ENCODE measurements at places on chromosomes 6 and 20. TPM values are rescaled to one million over a fixed set of nuclear protein-coding genes. Genes with fewer than 3 reads are reported as not detected.

DNA sequence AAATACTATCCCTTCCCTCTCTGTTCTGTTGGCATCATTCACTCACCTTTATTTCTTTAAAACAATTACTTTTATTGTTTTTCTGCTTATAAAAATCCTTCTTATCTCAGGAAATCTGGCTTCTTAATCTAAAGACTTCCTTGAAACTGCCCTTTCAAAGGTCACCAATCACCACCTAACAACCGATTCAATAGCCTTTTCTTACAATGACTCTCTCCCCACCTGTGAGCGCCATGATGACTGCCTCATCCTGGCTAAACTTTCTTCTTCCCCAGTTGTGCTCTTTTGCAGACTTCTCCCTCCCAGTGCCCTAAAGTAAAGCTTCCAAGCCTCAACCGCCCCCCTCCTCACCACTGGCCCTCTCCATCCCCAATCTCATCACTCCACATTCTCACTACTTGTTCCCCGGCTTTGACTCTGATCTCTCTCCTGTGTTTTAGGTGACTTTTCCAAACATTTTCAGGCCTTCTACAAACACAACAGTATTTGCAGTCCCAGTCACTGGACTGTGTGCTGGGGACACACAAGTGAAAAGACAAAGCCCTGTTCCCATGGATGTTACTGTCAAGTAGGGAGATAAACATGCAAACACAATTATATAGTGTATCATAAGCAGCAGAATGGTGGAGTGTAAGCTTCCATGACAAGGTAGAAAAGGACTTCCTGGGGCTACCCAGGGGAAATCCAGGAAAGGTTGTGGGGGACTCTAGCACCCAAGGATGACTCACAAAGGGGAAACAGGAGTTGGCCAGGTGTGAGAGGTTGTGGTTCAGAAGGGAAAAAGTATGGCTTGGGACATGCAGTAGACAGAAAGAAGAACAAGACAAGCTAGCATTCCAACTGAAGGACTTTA, 12.8 kb downstream of the NHSL1 start:
- no peak for DNase-seq

DNA sequence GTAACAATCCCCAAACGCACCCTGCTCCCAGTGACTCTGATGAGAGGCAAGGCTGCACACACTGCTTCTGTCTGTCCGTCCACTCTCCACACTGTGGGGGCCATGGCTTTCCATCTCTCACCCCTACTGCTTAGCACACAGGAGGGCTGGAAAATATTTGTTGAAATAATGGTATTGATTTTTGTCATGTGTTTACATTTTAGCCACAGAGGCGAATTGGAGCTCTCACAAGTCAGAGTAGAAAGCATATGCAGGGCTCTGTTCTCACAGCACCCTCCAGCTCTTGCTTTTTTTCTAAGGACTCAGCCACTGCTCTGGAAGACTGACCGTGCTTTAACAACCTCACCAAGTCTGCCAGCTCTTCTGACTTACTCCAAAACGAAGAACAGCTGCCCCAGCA, 273.8 kb downstream of the GMDS start:
- DNase-seq = no peak

DNA sequence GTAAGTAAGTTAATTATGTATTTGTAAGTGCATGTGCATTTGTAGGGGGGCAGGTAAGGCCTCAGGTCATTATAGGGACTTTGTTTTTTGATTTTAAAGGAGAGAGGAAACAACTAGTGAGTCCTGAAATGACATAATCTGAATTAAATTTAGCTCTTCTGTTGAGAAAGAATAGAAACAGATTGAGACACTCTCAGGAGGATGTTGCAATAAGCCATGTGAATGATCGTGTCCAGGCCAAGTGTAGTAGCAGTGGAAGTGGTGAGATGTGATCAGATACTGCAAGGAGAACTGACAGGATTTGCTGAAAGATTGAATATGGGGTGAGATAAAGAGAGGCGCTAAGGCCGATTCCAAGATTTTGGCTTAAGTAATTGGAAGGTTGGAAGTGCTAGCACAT, 2.6 kb upstream of the CENPW start:
- DNase-seq = no peak

GRCh38 chr6:29447670-29448069, 8.6 kb downstream of the OR10C1 start:
- no peak for DNase-seq

DNA sequence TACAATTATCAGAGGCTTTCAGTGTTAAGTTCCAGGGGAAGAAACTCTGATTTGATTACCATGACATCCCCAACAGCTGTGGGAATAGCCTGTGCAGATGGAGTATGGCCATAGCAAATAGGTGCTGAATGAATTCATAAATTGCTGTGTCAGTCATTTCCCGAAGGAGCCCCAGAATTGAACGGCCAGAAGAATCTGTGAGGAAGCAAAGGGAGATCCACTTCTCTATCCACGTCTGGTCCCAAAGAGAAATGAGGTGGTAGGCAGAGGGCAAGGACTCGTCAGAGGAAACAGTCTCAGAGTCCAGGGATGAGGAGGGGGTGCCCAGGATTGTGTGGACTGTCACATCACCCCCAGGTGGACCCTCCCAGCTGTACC, 3.1 kb upstream of the TAF8 start:
- no peak for DNase-seq

DNA sequence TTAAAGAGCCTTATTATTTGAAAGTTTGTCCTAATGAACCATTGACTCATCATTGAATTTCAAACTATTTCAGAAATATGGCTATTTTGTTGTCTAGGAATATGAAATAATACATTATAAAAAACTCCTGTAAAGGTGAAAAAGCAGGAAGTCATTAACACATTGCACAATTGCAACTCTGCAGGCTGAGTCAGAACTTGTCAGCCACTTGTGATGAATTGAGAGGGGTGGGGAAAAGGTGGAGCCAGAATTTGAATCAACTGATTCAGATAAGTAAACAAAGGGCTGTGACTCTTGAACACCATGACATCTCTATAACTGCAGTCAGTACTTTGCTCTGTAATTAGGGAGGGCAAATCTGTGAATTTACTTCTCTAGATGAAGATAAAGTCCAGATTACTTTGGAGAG, 6.0 kb downstream of the C6orf141 start:
- DNase-seq = no peak

- DNase-seq = no peak
Measured at GRCh38 chr6:169905041-169905807, 153.8 kb downstream of the ERMARD start.

GRCh38 chr6:130885392-130886192, 58.4 kb downstream of the SMLR1 start:
- DNase-seq = no peak

DNA sequence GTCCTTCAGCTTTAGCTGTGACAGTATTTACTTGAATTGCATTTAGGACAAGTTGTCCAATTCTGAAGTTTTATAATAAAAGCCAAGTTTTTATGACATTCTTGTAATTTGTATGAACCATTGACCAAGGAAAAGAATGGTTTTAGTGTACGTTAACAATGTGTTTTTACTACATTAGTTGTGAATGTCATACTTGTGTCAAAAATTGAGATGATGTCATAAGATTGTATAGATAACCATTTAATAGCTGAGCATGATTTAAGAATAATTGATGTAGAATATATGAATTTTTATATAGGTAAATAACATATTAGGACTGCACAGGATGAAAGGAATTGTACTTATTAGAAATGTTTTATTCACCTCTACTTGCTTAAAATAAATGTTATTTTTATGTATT, 102.9 kb downstream of the MACROD2 start:
- DNase-seq = no peak

GRCh38 chr6:53528107-53528506, 16.8 kb downstream of the GCLC start:
- DNase-seq = no peak

DNA sequence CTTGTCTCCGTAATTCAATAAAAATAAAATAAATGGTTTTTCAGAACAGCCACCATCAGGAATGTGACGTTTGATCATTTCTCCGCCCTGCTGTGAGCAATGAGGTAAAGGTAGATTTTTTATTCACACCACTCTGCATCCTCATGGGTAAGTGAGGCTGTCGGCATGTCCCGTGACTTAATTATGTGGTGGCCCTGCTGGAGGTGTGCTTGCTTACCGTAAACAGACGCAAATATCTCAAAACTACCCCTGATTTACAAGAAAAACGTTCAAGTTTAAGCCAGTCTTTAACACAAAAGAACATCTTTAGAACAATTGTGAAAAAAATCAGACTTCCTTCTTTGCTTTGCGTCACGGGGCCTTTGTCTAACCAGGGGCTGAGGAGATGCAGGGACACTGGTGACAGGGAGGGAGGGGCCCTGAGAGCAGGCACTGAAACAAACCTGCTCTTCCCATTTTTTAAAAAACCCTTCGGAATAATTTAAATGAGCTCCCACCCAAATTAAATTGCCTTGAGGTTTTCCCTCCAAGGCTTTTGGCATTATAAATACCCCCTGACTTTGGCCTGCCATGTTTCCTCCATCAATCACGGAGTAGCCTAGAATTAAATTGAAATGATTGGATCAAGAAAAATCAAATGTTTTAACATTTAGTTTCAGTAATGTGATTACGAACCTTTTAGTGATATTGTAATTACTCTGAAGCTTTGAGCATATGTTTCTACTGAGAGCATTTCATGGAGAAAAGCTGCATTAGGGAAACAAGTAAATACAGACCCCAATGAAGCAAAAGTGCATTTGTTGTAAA, 13.4 kb downstream of the PRKN start:
- DNase-seq = no peak

PRKN gene
- total RNA-seq = 22.8 TPM

GTF2H4 gene
- total RNA-seq = 11.7 TPM

SLC32A1 gene
- not detected for total RNA-seq
